ENCODE measurements at places on chromosomes 11 and 22.

GRCh38 chr11:4664786-4665185 lies 21.0 kb downstream of the OR51E1 start:
- DNase-seq = no peak

GRCh38 chr11:34877375-34877975 lies 38.7 kb downstream of the APIP start:
- no peak for DNase-seq

DNA sequence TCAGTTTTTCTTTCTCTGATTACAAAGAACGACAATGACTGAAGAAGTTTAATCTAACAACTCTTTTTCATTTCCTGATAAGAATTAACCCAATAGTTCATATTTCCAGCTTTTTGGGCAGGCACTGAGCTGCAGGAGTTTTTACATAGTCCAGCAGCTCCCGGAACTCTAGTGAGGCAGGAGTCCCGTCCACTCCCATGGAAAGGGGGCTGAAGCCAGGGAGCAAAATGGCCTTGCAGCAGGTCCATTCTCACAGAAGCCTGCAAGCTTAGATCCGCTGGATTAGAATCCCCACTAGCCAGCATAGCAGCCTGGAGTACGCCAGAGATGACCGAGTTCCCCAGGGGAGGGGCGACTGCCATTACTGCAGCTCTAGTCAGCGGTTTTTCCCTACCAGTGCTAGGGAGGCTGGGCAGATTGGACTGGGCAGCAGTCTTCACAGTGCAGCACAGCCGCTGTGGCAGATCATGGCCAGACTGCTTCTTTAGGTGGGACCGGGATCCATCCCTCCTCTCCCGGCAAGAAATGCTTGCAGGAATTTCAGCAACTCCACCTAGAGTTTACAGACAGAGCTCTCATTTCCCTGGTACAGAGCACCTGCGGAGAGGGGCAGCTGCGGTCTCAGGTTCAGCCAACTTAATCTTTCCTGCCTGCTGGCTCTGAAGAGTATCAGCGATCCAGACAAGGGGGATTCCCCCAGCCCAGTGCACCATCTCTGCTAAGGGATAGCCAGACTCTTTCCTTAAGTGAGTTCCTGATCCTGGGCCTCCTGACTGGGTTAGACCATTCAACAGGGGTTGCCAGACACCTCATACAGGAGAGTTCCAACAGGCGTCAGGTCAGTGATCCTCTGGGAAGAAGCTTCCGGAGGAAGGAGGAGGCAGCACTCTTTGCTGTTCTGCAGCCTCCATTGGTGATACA lies 742 bp upstream of the CASP4 start:
- no peak for DNase-seq

DNA sequence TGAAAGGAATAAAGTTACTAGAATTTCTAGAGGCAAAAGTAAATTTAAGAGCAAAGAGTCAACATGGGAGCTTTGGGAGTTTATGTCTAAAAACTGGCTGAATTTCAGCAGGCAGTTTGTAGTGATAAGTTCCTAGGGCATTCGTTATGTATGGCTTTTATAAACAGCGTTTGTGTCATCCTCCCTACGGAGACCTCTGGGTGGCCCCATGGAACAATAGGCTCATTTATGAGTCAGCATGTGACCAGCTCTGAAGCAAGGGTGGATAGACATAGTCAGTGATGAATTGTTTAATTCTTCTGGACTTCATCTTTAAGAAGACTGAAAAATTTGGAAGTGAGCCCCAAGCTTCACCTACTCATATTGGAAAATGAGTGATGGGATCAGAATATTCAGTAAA lies 37.1 kb downstream of the SVIP start:
- no peak for DNase-seq

DNA sequence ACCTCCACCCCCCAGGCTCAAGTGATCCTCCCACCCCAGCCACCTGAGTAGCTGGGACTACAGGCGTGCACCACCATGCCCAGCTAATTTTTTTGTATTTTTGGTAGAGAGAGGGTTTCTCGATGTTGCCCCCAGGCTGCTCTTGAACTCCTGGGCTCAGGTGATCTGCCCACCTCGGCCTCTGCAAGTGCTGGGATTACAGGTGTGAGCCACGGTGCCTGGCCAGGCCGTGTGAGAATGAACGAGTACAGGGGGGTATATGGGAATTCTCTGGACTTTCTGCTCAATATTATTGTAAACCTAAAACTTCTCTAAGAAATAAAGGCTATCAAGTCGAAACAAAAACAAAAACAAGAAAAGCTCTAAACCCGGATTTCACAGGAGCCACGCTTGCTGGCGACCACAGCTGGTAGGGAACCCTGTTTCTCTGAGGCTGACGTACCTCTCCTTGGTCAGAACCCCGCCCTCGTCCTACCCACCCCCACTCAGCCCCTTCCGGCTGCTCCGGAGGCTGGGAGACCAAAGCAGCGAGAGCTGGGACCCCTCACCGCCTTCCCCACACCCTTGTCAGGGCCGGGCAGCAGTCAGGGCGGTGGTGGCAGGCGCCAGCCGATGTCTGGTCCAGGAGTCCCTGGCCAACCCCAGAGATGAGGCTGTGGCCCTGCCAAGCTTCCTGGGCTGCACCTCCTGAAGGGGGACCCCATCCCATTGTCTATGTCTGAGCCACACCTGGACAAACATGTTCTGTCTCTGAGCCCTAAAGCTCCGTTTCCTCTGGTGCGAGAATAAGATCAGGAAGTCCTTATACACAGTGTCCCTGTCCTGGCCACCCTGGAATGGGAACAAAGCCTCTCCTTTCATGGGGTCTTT lies 52.1 kb downstream of the LINC01488 start:
- DNase-seq = no peak

DNA sequence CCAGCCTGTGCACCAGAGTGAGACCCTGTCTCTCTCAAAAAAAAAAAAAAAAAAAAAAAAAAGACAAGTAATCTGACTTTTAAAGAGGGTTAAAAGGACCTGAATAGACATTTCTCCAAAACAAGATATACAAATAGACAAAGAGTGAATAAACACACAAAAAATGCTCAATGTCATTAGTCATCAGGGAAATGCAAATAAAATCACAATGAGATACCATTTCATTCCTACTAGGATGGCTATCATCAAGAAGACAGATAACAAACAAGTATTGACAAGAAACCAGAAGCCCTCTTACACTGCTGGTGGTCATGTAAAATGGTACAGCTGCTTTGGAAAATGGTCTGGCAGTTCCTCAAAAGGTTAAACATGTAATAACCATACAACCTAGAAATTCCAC lies 4.1 kb downstream of the RIC3 start:
- DNase-seq = no peak

- no peak for DNase-seq
These were observed 9.6 kb downstream of the RCN1 start for GRCh38 chr11:32100495-32100894.

DNA sequence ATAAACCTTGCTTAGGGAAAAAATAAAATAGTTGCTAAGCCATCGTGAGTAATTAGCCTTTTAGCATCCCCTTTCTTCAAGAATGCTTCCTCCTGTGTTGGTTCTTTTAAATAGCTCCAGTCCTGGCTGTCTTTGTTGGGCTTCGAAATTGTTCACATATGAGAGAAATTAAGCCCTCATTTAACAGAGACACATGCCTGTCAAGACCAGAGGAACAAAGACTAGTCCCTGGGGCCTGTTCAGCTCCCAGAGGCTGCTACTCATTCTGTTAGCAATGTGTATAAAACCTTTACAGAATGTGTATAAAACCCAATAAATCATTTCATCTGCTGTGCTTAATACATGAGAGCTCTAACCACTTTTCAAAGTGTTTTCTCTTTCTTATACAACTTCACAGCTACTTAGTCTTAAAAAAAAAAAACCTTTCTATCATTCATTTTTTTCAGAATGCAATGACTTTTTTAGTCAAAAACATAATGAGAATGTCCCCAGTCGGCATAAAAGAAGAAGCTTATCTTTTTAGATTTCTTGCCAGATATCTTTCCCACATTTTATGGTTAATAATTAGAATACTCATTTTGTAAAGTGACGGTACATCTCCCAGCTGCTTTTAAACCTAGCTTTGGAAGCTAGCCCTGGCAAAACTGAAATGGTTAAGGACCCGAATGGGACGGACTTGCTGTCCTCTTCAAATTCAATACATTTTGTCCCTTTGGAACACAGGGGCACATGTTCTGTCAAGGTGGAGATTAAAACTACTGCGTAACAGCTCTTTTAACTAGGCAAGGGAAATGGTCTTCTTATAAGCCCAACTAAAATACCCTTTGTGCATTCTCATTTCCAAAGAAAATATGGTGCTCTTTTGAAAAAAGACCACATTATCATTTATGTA lies 186.1 kb downstream of the SOX6 start:
- no peak for DNase-seq

- DNase-seq = no peak
These were observed 18.6 kb downstream of the ATM start for GRCh38 chr11:108241330-108242037.

DNA sequence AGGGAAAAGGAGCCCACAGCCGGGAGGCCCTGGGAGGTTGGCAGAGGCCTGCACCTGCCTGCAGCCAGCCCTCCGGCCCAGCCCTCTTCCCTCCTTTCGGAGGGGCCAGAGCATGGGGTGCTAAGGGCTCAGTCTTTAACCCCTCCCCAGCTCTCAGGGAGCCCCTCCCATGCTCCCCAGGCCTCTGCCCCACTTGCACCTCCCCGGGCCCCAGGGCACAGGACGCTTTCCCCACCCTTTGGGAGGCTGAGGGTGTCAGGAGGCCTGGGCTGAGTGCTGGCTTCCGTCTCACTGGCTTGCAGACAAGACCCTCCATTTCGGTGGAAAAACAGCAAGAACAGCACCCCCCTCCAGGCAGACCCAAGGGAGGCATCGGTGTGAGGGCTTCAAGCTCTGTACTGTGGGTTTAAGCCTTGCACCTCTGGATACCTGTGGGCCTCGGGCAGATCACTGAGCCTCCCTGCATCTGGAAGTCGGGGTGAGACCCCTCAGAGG lies 7.3 kb downstream of the ASCL2 start:
- no peak for DNase-seq

GRCh38 chr11:23023319-23023718 lies 163.0 kb upstream of the CCDC179 start:
- DNase-seq = no peak

- DNase-seq = no peak
These were observed 39.6 kb downstream of the BCR start for GRCh38 chr22:23219822-23220484.

DNA sequence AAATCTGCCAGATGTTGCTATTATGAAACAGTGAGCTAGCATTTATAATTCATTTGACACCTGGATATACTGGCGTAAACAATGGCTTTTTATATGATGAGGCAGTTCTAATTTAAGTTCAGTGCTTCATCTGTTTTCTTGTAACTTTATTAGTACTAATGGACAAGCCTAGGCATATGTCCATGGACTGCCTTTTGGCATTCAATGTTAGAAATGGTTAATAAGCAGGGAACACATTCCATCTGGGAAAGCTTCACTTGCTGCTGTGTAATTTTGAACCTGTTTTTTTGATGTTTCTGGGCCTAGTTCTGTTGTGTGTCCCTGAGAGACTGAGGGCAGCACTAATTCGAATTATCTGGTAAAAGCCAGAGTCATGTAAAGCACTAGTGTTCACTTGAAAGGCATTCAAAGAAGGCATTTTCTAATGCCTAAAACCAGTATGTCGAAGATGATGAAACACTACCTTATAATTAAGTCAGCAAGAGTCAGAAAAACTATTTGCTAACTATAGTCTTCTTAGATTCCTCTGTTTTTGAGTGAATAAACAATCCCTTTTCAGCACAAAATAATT lies 138.5 kb downstream of the SWAP70 start:
- no peak for DNase-seq

DNA sequence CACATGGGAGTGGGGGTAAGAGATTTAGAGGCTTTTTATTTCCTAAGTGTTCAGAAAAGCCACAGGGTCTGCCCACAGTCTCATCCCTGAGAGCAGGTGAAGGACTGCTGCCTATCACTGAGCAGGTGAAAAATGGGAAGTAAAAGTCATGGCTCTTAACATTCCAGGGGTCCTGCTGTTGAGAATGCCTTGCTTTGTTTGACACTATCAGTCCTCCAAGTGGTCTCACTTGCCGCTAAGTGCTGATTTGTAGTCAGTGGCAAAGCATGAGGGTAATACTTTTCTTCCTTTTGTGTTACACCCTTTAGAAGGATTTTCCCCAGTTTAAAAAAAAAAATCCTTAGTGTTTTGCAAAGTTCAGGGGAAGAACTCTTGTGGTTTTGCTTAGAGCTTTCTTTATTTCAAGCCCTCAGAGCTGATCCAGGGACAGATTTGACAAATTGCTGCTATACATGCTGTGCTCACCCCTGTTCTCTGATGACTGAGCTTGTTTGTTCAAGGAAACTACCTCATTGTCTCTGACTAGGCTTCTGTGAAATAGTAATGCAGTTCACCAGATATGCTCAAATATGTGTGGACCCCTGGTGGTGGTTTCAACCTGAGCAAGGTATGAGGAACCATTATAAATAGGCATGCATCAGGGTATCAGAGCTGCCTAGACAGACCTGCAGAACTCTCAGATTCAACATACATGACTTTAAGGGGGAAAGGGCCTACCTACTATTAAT lies 141.0 kb downstream of the ARHGAP42 start:
- DNase-seq = no peak

- DNase-seq = no peak
These were observed 23.9 kb upstream of the MICAL2 start for GRCh38 chr11:12086271-12087074.

GRCh38 chr22:20403779-20404140 lies 9.8 kb downstream of the ZNF74 start:
- DNase-seq = no peak

DNA sequence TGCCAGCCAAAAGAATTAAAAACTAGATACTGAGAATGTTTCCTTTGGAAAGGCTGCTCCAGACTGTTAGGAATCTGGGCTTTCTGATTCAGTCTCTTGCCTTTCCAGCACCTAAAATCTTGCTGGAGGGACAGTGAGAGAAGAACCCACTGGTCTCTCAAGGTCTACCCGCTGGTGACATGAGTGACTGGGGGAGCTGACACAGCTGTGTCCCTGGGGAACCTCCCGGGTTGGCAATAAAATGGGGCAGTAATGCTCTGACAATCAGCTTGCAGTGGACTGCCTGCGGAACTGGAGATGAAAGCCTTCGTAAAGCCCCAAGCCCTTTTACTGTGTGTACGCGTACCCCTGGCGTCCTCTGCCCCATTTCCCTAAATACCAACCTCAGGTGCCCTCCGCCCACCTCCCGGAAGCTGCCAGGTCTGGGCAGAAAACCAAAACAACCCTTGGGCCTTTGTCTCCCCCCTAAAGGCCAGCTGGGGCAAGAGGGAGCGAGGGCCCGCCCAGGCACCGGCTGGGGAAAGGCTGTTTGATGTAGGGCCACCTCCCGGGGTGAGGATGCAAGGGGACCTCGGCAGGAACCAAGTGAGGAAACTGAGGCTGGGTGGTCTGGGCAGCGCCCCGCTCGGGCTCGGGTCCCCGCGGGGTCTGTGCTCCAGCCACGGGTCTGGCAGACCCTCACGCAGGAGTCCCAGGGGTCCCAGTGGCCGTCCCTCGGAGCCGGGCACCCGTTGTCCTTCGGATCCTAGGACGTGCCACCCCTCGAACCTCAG lies 741 bp downstream of the CARS1 start:
- DNase-seq = no peak

Measured in activated CD8-positive, alpha-beta memory T cell treated with anti-CD3 and anti-CD28 coated beads for 1 hour (primary cell).